ENCODE measurements at places on chromosomes 7 and 10.

DNA sequence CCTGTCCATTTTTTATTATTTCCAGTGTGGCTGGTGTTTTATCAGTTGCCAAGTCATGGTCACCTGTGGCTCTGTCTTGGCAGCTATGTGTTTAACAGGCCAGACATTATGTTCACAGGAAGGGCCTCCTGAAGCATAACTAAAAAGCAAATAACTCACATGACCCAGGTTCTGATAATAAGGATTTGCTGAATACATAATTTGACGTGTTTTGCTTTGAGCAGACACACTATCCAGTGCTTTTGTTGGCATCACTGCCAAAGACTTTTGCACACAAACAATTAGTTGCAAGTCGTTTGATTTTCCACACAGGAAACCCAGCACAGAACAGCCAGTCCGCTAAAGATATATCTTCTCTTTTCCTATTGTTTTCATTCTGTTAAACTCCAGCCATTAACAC, 173.6 kb downstream of the ARL4A start:
- DNase-seq: no peak

DNA sequence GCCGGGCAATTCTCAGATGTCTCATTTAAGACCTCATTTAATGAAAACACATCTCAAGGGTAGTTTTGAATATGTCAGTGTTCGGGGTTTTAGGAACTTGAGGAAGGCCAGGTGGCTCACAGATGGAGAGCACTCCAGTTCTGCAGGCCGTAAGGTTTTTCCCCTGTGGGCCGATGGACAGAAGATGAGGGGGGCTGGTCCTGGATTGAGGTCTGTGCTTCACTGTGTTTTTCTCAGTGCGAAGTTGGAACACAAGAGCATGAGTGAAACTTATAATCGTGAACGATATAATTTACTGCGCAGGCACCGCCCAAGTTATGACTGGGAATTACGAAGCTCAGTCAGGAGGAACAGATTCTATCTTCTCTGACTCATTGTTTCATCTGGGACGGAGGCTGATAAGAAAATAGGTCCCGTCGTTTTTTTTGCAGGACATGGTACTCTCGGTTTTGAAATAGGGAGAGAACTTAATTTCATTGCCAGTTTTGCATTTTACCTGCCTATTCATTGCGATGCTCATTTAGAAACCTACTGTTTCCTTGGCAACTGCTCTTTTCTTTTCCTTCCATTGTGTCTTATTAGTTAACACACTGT, 591.0 kb upstream of the PFKP start:
- DNase-seq: no peak

DNA sequence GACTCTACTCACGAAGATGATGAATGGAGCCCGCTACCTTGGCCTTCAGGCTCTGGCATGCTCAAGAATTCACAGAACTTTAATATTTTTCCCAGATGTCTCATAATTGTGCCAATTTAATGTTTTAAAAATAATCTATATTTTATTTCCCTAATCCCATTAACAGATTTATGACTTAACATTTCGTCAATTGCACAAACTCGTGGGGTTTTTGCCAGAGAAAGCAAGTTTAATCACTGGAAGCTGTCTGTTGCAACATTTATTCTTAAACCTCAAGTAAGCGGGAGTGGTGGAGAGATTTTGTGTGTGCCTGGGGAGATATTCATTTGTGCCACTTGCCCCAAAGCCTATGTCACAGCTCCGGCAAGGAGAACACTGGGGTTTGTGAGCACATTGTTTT, 117.9 kb downstream of the TEX36 start:
- no peak for DNase-seq

- no peak for DNase-seq
Observed at GRCh38 chr7:78090616-78091015, 292.0 kb downstream of the PHTF2 start.

- DNase-seq: no peak
Observed at GRCh38 chr10:18620856-18621255, 30.5 kb downstream of the NSUN6 start.

DNA sequence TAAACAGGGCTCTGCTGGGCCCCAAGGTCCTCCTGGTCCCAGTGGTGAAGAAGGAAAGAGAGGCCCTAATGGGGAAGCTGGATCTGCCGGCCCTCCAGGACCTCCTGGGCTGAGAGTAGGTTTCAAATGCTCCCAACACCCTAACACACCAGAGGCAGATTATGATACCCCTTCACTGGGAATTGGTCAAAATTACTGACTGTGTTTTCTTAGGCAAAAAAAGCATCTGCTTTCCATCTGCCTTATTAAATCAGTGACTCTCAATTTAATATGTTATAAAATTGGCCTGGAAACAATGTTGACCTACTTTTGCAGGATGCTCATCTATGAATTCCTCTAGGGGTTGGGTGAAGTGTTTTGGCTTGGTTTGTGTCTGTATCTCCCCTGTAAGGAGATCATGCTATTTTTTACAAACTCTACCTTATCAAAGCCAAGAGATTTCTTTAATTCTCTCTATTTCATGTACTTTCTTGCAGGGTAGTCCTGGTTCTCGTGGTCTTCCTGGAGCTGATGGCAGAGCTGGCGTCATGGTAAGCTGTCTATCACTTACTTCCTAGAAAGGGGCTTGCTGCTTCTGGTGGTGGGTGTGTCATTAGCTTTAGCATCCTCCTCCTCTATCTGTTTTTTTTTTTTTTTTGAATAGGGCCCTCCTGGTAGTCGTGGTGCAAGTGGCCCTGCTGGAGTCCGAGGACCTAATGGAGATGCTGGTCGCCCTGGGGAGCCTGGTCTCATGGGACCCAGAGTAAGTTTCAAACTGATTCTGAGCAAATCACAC, 15.9 kb downstream of the COL1A2 start:
- DNase-seq: no peak

- no peak for DNase-seq
Observed at GRCh38 chr7:40437498-40437897, 302.7 kb downstream of the SUGCT start.

DNA sequence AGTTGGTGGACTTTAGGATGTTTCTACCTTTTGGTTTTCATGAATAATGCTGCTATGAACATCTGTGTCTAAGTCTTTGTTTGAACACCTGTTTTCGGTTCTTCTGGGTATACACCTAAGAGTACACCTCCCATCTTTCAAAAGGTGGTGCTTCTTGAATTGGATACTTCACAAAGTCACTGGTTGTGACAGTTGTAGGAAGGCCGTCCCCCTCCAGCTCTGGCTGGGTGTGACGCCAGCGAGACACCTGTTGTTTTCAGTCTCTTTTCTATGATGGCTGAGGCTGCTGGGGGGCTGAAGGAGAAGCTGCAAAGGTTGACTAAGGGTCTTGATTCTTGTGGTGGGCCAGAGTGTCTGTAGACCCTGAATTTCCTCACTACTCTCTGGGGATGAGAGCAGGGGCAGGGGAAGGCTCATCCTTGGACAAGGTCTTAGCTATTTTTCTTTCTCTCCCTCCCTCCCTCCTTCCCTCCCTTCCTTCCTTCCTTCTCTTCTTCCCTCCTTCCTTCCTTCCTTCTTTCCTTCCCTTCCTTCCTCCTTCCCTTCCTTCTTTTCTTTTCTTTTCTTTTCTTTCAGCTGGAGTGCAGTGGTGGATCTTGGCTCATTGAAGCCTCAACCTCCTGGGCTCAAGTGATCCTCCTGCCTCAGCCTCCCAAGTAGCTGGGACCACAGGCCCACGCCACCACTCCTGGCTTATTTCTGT, 5.6 kb downstream of the NEURL1 start:
- DNase-seq: no peak

Measured in NCI-H1930 (cell line).